ENCODE measurements at places on chromosomes 5 and 9. TPM values are rescaled to one million over a fixed set of nuclear protein-coding genes. Genes with fewer than 3 reads are reported as not detected.

- DNase-seq = no peak
Observed at GRCh38 chr9:76316069-76316468, 78.2 kb downstream of the RFK start.

Gene ENTREP1
- 2.4 TPM for total RNA-seq

Gene PHYHD1
- not detected for total RNA-seq

Gene CARD6
- 4.1 TPM for total RNA-seq

DNA sequence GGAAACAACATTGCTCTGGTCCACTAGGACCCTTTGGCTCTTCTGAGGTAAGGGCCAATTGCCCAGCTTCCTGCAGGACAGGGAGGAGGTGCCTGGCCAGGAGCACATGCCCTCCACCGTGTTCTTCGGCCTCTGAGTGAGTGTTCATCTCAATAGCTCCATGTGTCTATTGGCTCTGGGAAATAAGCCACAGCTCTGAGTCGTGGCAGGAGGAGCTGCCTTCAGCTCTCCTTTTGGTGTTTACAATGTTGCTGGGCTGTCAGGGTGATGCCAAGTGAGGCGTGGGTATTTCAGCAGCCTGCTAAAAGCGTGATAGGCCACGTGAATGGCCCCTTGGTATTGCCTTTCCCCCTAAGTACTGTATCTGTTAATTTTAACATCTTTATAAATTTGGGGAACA lies 26.6 kb downstream of the GADD45G start:
- DNase-seq = no peak

DNA sequence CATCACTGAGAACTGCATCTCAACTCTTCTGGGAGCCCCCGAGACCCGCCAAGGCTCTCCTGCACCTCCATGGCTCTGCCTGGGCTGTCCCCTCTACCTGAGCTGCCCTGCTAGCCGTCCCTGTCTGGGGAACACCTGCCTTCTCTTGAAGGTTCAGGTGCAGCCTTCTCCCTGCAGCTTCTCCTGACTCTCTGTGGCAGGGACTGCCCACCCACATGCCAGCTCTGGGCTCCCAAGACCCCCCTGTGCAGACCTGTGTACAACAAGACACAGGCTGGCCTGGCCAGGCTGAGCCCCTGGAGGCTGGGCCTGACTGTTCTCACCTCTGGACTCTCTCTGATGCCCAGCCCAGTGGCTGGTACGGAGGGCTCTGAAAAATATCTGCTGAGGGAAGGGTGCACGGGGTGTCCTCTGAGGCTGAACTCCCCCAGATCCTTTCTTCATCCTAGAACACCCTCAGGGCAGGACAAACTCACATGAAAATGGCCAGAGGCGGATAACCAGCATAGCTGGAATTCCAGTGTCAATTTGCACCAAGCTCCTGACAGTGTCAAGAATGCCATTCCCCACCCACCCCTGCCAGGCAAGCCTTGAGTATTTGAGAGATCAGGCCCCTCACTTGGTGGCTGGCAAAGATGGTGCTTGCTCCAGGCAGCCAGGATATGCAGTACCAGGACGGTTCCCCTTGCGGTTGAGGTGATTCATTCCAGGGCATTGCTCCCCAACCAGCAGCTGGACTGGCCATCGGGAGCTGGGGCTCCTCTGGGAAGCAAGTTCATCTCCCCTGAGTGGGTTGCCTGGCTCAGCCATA lies 40.9 kb upstream of the SLC25A51 start:
- DNase-seq = no peak

- no peak for DNase-seq
Observed at GRCh38 chr9:116940614-116941215, 253.6 kb downstream of the TRIM32 start.

DNA sequence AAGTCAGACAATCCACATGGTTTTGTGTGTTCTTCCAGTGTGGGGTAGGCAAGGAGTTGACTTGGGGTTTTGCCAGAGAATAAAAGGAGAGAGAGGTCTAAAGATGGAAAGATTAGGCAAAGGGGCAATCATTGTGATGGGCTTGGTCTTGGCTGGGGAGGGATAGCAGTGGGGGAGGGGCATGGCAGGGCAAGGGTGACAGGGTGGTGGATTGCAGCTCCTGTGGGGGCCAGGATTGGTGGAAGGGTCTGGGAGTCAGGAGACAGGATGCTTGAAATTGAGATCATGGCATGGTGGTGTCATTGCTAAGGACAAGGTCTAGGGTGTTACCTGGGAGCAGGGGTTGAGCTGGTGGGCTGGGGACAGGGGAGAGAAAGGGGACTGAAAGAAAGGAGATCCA lies 57.6 kb downstream of the ZNF618 start:
- no peak for DNase-seq

Data from Peyer's patch (tissue), 4 donors.